Stimulated activated CD8-positive, alpha-beta memory T cell treated with anti-CD3 and anti-CD28 coated beads, Interleukin-15, amount 100 ng/mL, for 1 hour (primary cell): ENCODE measurements at places on chromosomes 7 and 10.

- DNase-seq: no peak
These were observed 68.2 kb upstream of the LRGUK start for GRCh38 chr7:134058980-134059379.

DNA sequence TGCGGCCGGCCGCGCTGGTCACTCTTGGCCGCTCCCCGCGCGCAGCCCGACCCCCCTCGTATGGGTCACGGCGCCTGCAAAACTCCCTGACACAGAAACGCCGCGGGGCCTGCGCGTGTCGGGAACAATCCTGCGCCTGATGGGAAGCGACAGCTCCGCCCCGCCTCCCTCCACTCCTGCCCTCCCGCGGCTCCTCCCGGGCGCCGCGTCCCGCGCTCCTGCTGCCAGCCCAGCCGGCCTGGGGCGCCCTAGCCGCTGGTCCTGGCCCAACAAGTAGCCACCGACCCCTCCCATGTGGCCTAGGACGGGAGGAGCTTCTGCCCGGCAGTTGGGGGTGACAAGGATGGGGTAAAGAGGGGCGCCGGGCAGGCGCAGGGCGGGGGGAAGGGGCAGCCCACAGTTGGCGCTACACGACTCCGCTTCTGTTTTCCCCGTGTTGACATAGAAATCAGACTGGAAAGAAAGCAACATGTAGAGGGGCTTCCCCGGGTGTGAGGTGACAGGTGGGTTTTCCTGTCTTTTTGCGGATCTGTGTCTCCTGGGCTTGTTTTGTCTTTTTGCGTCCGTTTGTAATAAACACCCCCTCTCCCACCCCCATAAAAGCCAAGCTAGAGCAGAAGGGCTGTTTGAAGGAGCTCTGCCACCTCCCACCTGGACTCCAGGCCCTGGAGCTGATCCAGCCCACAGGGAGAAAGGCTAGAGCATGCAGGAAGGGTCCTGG, 35.1 kb upstream of the PAX2 start:
- no peak for DNase-seq

- DNase-seq: no peak
These were observed 44.3 kb downstream of the CACUL1 start for GRCh38 chr10:118710487-118710886.

DNA sequence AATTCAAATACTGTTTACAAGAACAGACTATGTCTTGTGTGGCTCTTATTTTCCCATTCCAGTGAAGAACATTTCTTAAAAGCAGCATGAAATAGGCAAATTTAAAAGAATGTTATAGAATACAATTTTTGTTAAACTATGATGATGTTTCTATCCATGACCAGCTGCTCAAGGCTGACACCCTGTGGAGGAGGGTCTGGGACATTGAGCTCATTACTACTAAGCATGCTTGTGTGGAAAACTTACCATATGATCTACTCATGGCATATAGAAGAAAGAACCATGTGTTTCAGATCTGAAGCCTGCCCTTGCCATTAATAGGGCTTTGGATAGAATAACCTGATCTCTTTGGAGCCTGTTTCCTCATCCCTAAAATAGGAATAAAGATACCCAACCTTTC, 125.0 kb downstream of the FOXP2 start:
- DNase-seq: no peak

- DNase-seq: no peak
These were observed 25.8 kb downstream of the UBE2D4 start for GRCh38 chr7:43952028-43952427.

DNA sequence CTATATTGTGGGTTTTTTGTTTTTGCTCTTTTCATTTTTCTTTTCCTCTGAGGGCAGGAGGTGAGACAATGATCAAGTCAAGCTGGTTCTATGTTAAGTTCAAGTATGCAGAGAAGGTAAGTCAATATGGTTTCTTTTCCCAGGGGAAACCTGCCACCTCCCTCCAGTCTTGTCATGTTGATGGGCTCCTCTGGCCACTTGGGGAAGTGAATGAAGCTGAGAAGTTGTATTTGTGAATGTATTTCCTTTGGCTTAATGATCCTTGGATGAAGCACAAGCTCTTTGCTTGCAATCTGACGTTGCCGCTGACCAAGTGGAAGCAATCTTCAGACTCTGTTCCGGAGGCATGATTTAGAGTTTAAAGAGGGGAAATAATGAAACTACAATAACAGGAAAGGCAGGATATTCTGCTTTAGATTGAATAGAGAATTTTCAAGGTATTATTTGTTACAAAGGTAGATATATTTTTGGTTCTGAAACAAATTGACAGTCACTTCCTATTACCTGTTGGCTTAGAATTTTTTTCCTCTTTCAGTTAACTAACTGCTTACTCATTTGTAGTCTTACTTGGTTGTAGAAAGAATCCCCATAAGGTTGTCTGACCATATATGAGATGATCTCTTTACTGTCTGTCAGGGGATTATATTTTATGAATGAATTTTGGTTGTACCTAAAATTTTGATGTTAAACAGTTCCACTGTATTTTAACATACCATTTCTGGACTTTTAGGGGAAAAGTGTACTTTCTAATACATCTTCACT, 369.6 kb downstream of the AUTS2 start:
- no peak for DNase-seq

DNA sequence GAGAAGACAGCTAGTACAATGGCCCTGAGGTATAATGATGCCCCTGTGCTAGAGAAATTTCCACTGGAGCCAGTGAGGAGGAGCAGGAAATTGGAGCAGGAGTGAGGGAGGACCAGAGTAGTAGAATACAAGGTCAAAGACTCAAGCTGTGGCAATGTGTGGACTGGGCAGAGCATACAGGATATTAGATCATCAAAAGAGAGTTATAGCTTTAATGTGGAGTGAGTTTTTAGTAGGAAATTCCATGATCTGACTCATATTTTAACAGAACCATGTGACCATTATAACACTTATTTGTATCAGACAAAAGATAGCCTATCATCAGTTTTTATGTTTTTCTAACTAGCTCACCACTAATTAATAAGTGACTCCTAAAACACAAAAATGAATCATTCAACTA, 154.1 kb downstream of the DGKB start:
- DNase-seq: no peak

DNA sequence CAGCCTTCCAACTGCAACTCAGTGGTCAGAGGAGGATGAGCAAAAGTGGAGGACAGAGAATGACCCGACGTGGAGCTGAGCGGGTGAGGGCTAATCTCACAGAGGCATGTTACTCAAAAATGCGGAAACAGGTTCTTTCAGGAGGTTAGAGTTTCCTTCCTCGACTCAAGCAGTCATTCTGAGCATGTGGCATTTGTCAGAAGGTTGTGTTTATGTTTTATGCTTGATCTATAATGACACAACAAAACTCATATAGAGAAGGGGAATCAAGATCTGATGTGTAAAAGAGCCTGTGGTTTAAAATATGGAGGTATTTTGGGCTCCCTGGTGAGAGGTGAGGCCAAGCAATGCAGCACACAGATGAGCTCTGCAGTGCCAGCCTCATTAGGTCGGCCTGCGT, 311.4 kb downstream of the ADARB2 start:
- DNase-seq: no peak

DNA sequence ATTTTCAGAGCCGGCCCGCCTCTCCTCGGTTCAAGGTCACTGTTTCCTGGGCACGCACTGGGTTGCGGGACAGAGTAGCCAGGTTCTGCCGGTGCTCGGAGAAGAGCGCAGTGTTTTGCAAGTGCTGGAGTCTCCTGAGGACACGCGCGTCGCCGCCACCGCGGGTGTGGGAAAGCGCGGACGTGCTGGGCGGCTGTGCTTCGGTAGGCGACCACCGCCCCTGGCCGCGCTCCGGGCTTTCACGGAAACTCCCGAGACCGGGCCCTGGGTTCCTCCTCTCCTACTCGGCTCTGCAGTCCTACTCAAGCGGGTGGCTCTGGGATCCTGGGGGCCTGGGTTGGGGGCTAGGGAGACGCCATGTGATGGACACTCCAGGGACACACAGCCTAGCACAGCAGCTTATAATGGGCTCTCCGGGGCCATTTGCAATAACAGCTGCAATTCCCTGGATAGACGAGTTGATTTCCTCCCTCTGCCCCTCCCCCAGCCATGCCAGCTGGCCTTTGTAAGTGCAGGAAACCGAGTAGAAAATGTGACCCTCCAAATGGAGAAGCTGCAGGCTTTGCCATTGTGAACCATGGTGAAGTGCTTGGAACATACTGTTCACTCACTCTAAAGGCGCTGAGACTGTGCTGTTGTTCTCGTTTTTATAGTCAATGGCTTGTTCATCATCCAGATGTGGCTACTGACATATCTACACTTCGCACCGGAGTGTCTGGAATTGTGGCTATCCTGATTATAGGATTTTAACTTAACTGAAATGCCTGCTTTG, 2.1 kb downstream of the FRAT1 start:
- DNase-seq: no peak

GRCh38 chr10:1015688-1016087, 10.0 kb downstream of the IDI2 start:
- no peak for DNase-seq

GRCh38 chr7:132527467-132528410, 48.5 kb downstream of the PLXNA4 start:
- no peak for DNase-seq

- no peak for DNase-seq
These were observed 32.0 kb upstream of the HABP2 start for GRCh38 chr10:113520690-113521474.

DNA sequence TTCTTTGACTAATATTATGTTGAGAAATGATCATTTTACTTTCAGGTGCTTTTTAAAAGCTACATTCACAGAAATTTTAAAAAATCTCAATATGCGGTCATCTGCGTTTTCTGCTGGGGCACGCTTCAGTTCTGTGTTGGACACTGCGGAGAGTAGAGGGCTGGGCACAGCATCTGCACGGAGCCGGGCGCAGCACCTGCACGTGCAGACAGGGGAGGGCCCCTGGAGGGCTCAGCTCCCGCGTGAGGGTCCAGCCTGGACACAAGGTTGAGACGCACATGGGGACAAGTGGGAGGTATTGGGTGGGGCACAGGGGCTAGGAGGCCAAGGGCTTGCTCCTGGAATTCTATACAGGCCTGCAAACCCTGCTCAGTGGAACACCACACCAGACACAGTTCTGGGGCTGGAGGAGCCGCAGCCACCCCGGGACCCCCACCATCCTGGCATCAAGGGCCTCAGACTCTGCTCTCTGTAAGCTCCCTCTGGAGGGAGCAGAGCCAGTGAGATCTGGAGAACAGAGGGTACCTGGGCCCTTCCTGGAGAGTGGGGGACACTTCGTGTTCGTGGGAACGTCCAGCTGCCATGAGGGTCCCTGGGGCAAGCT, 20.4 kb upstream of the FAM20C start:
- no peak for DNase-seq

GRCh38 chr10:33666686-33667480, 332.4 kb upstream of the NRP1 start:
- DNase-seq: no peak

- no peak for DNase-seq
These were observed 4.6 kb upstream of the CYP3A4 start for GRCh38 chr7:99788554-99788953.

DNA sequence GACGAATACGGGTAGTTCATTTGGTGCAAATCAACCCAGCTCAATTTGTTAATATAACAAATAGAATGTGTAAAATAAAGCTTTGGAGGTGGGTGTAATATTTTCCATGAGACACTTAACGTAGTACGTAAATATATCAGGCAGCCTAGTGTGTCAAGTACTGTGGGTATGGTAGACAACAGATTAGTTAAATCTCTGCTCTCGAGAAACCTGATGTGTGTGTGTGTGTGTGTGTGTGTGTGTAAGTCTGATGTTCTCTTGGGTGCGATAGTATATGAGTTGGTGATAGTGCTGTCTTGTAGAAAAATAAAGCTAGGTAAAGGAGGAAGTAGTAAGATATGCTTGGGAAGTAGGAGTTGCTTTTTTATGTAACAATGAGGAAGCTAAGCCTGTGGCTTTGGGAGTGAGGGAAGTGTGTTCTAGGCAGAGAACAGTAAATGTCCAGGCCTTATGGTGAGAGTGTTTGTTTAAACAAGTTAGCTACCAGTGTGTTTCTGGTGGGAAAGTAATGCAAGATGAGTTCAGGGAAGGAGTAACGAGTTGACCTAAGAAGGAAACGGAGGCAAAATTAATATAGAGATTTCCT, 26.1 kb downstream of the WAC start:
- DNase-seq: no peak

DNA sequence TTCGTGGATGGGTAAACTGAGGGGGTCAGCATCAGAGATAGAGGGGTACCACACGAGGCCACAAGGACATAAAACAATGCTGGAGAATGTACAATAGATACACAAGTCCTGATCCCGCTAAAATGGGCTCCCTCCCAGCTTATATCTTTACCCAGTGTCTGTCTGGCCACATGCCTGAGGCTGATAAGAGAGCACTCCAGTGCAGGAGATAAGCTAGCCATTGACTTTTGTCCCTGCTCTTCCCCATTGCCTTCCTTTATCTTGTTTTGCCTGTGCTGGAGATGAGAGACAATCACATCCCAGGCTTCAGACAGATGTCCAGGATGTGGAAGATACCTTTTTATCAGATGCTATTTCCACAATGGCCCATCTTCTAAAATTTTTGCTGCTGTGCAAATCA, 6.0 kb downstream of the GAD2 start:
- DNase-seq: no peak

GRCh38 chr7:101846800-101847538, 29.5 kb downstream of the CUX1 start:
- DNase-seq: no peak

DNA sequence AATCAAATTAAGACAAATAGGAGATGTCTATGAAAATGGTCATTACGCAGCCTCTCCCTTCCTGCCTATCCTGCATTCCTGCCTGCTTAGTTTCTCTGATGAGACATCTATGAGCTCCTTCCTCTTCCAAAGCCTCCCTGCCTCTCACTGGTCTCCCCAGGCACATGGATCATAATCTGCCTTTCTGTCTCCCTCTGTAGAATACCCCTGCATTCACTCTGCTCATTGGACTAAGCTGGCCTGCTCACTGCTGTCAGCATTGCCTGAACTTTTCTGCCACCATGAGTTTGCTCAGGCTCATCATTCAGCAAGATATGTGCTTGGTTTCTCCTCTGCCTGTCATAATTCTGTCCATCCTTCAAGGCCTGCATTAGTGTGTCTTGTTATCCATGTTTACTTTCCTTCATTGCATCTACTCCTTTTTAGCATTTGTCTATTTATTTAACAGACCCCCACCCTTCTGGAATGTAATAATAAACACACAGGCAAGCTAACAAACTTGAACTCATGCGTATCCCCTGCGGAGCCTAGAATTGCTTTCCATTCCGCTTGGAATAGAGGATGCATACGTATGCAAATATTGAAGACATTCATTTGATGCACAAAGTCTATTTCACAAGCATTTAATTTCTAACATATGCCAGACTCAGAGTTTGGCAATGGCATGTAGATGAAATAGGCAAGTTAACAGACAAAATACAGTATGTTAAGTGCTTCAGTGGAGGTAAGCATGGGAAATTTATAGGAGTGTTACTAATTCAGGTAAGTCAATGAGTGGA, 88.3 kb downstream of the PTPRZ1 start:
- DNase-seq: no peak

GRCh38 chr10:93947055-93947454, 46.7 kb upstream of the PLCE1 start:
- DNase-seq: no peak

DNA sequence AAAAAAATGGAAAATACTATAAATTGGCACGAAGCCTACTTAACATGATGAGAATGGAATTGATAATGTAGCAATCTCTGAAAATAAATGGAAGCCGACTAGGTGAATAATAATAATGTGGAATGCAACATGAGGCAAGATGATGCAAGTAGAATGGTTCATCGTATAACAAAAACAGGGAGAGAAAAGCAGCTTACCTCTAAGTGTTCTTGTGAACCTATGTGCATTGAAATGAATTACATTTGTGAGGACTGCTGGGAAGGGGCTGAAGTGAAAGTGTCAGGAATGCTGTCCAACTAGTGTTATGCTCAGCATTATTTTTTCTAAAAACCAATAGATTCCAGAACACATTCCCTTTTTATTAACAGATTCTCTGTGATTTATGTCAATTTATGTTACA, 440.6 kb upstream of the LRRN3 start:
- no peak for DNase-seq
